ENCODE measurements at places on chromosomes 1 and 21.

GRCh38 chr1:234960722-234961455 is 167.7 kb downstream of the TOMM20 start:
- no peak for DNase-seq

DNA sequence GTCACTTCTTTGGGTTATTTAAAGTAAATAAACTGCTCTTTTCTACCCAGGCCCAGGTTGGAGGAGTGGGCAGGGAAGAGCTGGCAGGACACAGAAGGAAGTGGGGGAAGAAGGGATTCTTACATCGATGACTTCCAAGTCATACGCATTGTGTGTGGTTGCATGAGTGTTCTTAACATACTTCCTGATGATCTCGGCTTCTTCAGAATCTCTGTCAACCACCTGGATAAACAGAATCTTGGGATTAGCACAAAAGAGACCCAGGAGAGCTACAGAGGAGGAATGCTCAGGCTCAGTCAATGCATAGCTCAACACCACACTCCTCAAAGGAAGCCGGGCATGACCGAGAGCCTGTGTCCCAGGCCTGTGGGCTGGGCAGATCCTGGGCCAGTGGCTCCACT is 42.1 kb downstream of the PARP1 start:
- DNase-seq, result no peak

DNA sequence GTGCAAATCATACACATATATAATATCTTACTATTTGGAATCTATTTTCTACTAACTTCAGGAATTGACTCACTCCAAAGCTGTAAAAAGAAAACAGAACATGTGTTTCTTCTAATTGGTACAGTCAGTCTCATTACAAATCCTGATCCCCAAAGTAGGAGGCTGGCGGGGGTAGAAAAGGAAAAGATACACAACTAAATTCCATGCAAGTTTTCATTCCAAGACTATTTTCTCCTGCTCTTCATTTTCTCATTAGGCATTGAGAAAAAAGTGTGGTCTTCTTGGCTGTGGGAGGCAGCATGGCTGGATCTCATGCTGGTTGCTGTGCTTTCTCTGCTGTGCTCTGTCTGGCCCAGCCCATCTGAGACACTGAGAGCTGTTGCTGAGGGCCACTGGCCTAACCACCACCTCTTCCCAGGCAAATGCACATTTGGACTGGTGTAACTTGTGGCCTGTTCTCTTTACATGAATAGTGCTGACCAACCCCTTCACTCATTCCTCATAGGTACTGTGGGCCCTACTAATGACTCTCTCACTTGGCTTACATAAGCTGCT is 1107.5 kb upstream of the B3GALT2 start:
- DNase-seq, result no peak

GRCh38 chr1:204660509-204660908 is 25.0 kb downstream of the LRRN2 start:
- DNase-seq, result no peak

DNA sequence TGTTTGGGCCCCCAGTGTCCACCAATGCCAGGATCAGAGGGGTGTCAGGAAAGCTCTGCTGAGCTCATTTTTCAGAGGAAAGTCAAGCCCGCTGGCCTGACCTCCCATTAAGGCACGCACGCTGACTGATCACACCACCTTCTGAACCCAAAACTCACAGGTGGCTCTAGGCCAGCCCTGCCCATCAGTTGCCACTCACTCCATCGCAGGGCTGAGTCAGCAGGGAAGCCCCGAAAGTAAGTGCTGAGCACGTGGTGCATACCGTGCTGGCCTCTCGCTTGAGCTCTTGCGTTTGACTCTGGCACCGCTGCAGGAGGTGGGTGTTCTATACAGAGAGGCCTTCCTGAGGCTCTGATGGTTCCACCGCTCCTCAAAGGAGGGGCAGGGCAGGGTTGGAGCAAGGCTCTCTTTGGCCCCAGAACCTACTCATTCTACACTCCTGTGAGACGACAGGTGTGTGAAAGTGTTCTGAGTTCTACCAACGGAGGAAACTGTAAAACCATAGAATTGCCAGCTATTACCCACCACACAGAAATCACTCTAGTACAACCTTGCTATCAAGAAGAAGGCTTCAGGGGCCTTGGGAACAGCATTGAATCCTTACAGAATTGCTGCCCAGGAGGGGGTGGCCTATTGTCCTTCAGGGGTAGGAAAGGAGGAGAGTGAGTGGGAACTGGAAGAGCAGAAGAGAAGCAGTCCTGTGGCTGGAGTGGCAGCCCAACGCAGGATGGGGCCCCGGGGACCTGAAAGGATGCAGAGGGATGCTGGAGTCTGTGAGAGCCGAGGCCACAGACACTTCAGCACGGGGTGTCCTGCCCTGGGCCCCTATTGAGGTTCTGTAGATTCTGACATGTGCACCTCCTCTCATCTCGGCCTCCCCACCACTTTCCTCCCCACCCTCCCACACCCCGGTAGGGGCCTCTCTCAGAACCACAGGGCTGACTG is 214.7 kb upstream of the EDN2 start:
- DNase-seq, result no peak

GRCh38 chr21:44701023-44701400 is 4.0 kb downstream of the KRTAP10-12 start:
- no peak for DNase-seq
